HCT116 (cell line): ENCODE measurements at places on chromosomes 4 and X. TPM values are rescaled to one million over a fixed set of nuclear protein-coding genes. Genes with fewer than 3 reads are reported as not detected.

- DNase-seq, result no peak
Measured at GRCh38 chr4:57131849-57132742, 21.9 kb upstream of the IGFBP7 start.

Gene LGI2
- total RNA-seq, result not detected

GRCh38 chr4:8689741-8690140 is 97.2 kb downstream of the CPZ start:
- no peak for DNase-seq

DNA sequence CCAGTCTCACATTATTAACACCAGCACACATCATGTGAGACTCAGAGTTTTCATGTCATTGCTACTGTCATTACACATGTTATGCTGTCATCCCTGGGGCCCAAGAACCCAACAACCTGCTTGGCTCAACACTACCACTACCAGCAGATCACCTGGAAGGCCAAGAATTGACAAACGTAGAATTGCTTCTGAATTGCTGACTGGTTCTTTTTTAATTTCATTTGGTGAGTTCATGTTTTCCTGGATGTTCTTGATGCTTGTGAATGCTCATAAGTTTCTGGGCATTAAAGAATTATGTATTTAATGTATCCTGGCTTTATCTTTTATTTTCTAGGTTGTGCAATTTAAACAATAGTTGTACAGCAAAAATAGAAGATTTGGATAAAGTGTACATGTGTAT is 40.2 kb downstream of the ACTRT1 start:
- DNase-seq, result no peak

- DNase-seq, result no peak
Measured at GRCh38 chrX:68719904-68720614, 72.6 kb downstream of the STARD8 start.

DNA sequence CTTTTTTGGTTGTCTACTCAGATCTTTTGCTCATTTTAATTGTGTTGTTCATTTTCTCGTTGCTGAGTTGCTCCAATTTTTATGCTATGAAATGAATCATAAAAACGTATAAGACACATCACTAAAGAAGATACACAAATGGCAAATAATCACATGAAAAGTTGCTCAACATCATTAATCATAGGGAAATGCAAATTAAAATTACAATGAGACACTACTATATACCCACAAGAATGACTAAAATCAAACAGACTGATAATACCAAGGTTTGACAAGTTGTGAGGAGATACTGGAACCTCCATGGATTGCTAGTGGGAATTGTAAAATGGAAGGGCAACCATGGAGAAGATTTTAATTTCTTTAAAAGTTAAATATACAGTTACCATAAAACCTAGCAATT is 17.0 kb downstream of the GSTCD start:
- no peak for DNase-seq

DNA sequence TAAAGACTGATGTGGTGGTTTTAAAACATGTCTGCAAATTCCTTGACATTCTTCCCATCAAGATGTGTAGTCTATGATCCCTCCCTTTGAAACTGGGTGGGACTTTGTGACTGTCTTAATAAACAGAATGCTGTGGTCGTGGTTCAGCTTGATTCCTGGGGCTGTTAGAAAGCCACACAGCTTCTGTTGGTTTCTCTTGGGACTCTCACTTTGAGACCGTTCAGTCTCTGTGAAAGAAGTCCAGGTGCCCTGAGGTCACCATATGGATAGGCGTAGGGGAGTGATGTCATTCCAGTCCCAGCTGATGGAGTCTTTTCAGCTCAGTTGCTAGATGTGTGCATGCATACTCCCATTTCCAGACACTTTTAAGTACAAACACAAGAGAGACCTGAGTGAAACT is 216.6 kb downstream of the KDR start:
- DNase-seq, result no peak

DNA sequence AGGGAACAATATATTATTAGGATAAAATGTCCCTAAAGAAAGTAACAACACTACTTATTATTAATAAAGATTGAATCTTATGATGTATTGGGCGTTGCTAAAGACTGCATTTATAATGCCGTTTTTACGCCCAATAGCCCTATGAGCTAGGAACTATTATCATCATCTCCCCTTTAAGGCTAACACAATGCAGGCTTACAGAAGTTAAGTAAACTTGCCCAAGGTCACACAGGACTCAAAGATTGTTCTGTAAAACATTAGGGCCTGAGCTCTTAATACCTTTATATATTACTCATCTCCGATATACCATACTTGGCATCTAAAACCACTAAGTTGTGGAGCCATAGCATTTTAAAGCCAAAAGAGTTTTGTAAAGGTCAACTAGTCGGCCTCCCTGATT is 149.5 kb downstream of the FAM13A start:
- no peak for DNase-seq

DNA sequence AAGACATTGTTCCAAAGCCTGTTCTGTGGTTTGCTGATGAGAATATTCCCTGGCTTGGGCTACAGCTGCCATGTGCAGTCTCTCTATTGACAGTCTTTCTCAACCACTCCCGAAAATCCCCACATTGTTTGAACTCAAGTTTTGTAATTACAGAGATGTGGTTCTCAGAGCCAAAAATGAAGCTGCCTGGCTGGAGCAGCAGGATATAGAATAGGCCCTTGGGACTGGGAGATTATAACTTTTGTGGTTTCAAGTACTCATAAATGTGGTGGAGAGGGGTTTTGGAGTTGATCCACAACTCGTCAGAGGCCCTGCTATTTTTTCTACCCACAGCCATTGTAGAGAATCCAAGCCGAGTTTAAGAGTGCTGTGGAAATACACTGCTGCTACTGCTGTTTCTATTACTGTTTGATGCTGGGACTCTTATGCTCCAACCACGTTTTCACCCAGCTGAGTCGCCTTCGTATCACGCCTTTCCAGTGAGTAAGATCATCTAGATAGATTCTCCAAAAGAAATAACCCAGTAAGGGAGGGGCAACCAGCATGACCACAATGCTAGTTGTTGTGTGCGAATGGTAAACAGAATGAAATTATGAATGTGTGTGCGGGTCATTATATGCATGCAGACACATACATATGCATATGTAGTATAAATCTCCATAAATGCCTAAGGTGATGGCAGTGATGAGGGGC is 57.1 kb upstream of the ATXN3L start:
- no peak for DNase-seq

Gene AFF2
- total RNA-seq, result 0.05 TPM

Gene PRDM8
- total RNA-seq, result 1.4 TPM

Gene DCHS2
- 0.05 TPM for total RNA-seq

DNA sequence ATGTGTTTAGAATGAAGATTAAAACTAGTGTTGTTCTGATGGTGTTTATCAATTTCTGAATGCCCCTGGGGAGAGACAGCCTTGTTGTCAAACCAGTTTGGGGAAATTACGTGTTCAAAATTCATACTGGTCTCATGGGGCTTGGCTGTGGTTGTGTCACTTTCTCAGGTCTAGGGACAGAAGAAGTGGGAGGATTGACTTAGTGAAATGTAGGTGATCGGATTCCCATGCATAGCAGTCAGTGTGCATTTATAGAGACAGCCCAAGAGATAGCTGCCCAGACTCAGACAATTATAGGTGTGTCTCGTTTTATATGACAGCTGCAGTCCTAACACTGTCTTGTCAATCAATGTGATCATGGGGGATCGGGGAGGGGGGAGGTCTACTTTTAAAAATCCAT is 94.4 kb upstream of the CLCN4 start:
- DNase-seq, result no peak

Gene NDNF
- total RNA-seq, result 0.22 TPM

- no peak for DNase-seq
Measured at GRCh38 chr4:76744241-76744921, 153.6 kb downstream of the SOWAHB start.

DNA sequence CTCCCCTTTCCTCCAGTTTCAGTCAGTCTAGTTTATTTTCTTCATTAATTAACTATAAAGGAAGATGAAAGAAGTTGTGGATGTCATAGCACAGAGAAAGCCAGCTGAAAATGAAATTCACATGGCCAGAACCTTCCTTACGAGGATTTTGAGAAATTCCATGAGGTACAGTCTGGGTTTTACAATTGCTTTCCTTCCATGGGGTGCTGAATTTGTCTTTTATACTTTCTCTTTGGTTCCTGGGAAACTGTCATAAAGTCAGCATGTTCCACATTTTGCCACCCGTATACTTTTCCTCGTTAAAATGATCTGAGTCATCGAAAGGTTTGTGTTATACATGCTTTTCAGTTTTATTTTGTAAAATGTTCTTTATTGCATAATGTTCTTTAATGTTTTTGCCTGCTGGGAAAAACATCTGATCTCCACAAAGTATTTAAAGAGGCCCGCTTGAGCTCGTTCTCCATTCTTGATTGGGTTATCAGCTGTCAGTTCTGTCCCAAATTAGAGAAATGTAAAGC is 78.1 kb upstream of the CLDN34 start:
- DNase-seq, result no peak

DNA sequence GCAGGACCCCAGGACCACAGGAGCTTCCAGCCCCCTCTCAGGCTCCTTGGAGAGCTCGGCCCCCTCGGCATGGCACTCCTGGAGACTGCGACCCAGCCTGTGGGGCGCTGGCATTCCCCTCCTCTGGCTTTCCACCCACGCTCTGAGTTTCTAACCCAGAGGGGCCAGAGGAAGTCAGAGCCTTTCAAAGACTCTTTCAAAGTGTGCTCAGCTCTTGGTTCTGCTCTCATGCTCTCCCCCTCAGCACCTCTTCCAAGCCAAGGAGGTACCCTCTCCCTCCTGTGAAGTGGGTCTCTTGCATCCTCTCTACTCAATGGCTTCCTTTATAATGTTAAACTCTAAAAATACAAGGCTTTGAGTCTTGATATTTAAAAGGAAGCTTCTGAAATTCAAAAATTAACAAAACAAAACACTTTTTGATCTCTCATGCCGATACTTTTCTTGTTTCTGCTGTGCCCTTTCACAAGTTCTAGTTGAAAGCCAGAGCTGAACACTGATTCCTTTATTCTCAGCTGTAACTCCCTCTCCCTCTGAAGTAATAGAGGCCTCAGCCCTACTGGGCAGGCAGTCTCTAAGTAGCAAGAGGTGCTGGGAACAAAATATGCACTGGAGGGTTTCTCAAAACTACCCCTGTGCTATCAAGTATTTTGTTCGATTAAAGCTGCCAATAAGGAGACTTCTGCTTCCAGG is 82.8 kb downstream of the NAT8L start:
- no peak for DNase-seq

DNA sequence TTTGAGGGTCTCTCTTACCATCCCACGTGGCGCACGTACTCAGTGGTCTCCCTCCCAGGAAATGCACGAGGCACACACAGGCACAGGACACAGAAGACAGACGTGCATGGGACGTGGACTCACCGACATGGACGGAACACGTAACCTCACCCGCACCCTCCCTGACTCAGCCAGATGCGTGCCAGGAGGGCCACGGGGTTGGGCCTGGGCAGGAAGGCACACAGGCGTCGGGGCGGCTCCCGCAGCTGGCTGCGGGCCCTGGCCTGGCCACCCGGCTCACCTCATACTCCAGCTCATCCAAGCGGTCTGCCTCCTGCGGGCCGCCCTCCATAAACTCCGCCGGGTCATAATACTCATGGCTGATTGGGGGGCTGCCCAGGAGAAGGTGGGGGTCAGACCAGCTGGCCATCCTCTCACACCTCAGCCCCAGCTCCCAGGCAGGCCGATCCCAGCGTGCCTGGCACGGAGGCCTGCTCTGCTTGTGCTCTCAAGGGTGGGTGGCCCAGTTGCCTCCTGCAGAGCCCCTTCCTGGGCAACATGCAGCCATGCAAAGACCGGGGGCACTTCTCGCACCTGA is 12.6 kb downstream of the SSR4 start:
- no peak for DNase-seq

GRCh38 chr4:158056689-158057245 is 116.1 kb downstream of the GASK1B start:
- DNase-seq, result no peak

GRCh38 chr4:45033676-45034419 is 307.5 kb upstream of the GNPDA2 start:
- DNase-seq, result no peak

GRCh38 chrX:71577682-71578081 is 555 bp upstream of the GCNA start:
- no peak for DNase-seq

Gene PNMA5
- total RNA-seq, result not detected

Gene CCDC110
- 2.7 TPM for total RNA-seq

Gene ADGRL3
- not detected for total RNA-seq

DNA sequence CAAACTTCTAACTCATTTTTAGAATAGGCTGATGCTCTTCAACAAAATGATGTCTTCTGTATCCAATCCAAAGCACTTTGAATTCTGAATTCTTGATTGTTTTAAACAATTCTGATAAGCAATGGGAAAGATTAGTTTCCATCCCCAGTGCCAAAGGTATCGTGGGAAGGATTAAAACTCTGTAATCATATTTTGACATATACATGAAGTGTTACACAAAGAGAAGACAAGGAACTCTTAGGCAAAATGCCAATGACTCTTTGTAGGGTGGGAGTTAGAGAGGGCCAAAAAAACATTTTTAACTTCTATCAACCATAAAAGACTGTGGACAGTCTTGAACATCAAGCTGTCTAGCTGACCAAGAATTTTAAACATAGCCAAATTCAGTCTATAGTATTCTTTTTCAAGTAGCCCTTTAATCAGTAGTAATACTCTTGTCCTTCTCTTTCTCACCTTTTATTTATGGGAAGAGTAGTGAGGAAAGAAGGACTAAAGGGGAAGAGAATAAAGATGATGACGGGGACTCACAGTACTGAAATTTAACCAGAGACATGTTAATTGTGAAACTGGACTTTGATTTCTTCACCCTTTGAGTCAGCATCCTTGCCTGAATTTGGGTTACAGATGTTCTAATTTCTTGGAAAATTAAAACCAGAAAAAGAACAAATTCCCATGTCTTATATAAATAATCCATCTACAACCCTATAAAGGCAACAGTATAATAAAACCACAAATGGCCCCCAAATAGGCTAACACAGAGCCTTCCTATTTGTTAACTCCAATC is 51.8 kb upstream of the VEGFD start:
- no peak for DNase-seq

DNA sequence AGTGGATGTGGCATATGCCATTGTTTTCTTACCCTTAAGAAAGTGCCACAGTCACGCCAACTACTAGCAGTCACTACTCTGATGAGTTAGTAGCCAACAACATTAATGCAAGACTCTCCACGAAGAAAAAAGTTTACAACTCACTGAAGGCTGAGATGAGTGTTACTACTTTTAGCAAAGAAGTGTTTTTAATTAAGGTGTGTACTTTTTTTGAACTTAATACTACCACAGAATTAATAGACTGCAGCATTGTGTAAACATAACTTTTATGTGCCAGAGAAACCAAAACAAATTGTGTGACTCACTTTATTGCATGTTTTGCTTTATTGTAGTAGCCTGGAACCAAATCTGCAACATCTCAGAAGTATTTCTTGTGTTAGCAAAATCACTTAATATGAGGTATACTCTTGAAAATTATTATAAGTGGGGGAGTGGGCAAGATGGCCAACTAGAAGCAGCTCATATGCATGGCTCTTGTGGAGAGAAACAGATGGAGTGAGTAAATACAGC is 2.2 kb upstream of the UGT2B4 start:
- no peak for DNase-seq

Gene CLNK
- total RNA-seq, result not detected

Gene GSPT2
- total RNA-seq, result not detected
